ENCODE measurements at places on chromosomes 4 and X.

DNA sequence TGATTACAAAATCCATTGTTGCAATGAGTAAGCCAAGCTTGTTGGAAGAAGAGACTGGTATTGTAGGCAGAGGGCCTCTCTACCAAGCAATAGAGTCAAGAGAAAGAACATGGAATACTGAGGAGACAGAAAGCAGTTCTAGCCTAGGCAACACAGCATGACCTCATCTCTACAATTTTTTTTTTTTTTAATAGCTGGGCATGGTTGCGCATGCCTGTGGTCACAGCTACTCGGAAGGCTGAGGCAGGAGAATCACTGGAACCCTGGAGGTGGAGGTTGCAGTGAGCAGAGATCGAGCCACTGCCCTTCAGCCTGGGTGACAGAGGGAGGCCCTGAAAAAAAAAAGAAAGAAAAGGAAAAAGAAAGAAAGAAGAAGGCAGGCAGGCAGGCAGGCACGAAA is 11.7 kb upstream of the ZBTB33 start:
- no peak for DNase-seq

- DNase-seq, result no peak
Observed at GRCh38 chrX:118536687-118537461, 41.3 kb downstream of the DOCK11 start.

GRCh38 chrX:19840899-19841648 is 46.3 kb downstream of the SH3KBP1 start:
- DNase-seq, result no peak

DNA sequence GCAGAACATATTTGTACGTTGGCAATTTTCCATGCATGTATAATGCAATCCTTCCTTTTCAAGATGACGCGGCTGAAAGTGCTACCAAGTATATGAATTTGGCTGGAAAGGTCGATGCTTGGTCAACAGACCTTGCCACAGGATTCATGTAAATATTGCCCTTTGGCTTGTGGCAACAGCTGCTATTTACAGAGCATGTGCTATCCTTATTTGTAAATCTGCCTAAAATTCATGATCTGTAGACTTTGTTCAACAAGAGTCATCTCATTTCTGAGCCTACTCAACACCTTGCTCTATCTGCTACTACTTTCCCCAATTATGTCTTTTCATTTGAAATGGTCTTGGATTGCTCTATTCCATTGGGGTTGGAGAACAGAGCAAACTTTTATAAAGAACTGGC is 1.9 kb upstream of the SMARCA1 start:
- DNase-seq, result no peak

- DNase-seq, result no peak
Observed at GRCh38 chr4:150150629-150151062, 72.4 kb downstream of the DCLK2 start.

GRCh38 chrX:12648995-12649394 is 142.2 kb upstream of the PRPS2 start:
- no peak for DNase-seq

- peak; percentile 66 for DNase-seq
Observed at GRCh38 chrX:132017431-132018185, 5.5 kb upstream of the STK26 start.

- DNase-seq, result no peak
Observed at GRCh38 chrX:9390693-9391368, 74.0 kb upstream of the TBL1X start.

DNA sequence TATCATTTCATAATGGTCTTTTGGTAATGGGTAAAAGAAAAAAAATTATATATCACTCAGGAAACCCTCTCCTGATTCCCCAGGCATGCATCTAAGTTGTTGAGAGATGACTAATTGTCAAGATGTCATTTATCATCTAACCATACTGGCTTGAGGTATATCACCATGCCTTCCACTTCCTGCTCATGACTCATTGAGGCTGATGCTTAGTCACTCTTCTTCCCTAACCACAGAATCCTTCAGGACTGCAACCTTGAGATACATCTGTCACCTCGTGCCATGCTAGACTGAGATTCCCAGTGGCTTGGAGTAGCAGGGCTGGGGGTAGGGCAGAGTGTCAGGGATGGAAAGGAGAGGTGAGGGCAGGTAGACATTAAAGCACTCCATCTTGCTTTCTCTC is 782.5 kb upstream of the INTU start:
- DNase-seq, result no peak

DNA sequence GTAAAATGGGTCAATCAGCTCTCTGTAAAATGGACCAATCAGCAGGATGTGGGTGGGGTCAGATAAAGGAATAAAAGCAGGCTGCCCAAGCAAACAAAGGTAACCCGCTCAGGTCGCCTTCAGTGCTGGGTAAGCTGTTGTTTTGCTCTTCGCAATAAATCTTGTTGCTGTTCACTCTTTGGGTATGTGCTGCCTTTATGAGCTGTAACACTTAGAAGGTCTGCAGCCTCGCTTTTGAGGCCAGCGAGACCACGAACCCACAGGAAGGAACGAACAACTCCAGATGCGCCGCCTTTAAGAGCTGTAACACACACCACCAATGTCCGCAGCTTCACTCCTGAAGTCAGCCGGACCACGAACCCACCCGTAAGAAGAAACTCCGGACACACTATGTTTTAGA is 11.5 kb upstream of the CAMK2D start:
- DNase-seq, result peak; percentile 76

DNA sequence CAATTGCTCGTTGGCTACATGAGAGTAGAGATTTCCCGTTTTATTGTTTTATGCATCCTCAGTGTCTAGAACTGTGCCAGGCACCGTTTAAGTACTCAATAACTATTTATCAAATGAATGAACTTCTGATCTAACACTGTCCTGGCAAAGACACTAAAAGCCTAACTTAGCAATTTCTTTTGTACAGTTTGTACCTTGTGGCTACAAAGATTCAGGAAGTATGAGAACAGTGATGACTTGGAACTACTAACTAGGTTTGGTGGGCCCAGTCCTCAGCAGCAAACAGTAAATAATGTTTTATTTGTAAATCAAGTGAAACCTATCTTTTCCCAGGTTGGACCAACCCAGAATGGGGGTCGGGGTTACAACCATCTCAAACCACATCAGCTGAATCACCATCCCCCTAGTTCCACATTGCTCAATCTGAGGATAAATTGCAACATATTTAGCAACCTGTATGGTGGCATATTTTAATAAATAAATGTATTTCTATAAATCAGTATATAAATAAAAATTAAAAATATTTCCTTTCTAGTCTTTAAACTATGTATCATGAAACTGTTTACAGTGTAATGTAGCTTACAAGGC is 12.3 kb upstream of the SCRG1 start:
- no peak for DNase-seq

- no peak for DNase-seq
Observed at GRCh38 chrX:39497702-39498265, 600.0 kb downstream of the BCOR start.

- DNase-seq, result no peak
Observed at GRCh38 chrX:76202471-76202870, 29.6 kb downstream of the PBDC1 start.

DNA sequence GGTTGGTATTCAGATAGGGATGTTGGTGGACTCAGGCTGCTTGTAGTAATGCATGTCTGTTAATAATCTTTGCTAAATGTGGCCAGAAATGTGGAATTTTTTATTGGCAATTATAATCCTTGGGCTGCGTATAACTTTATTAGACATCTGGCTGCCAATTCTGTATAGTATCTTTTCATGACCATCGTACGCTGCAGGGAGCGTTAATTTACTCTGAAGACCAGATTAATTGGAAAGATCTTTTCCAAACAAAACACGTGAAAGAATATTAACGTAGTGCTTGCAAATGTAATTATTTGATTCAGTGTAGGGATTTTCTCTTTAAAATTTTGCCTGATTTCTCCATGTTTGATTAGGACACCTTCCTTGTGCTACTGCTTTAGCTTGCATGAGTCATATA is 38.8 kb upstream of the FTHL17 start:
- DNase-seq, result no peak

- no peak for DNase-seq
Observed at GRCh38 chr4:5693871-5694270, 14.5 kb downstream of the EVC2 start.

DNA sequence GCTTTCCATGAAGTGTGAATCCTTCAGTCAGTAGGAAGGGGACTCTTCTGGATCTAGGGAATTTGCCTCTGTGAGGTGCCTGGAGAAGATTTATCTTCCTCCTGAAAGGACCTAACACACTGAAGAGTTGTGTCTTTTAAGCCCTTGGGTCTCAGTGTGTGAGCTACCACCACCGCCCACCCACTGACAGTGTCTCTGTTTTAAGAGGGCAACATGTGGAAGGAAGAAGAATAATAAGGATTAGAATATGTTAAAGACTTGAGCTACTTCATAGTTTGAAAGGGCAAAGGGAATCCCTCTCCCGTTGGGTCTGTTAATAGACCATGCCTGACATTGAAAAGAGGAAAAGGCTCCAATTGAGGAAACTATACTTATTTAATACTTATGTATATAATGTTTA is 64.3 kb upstream of the TLR2 start:
- DNase-seq, result no peak

DNA sequence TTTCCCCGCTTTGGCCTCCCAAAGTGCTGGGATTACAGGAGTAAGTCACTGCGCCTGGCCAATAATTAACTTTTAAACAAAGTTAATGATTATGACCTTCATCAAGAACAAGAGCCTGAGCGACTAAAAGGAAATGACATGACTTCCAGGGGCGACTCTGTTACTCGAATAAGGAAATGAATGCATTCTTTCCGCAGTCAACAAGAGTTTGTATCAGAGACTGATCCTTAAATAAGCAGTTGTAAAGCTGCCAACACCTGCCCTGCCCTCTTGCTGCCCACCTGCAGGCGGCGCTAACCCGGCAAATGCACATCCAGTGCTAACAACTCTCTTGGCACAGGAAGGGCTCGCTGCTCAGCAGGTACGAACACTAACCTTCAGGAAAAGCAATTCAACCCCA is 27.3 kb downstream of the WDR1 start:
- DNase-seq, result no peak

GRCh38 chrX:101430457-101431078 is 22.5 kb downstream of the HNRNPH2 start:
- DNase-seq, result no peak

- no peak for DNase-seq
Observed at GRCh38 chr4:2251795-2252529, 9.9 kb downstream of the MXD4 start.

- DNase-seq, result no peak
Observed at GRCh38 chr4:17597517-17597916, 16.9 kb upstream of the MED28 start.

- no peak for DNase-seq
Observed at GRCh38 chrX:70176938-70177533, at the start of gene DGAT2L6. Gene DGAT2L6 (plus strand): TSS chrX:70177483. CDS start chrX:70177583, 100 bp downstream.

GRCh38 chr4:130760246-130760645 is 1664.3 kb downstream of the C4orf33 start:
- DNase-seq, result no peak

DNA sequence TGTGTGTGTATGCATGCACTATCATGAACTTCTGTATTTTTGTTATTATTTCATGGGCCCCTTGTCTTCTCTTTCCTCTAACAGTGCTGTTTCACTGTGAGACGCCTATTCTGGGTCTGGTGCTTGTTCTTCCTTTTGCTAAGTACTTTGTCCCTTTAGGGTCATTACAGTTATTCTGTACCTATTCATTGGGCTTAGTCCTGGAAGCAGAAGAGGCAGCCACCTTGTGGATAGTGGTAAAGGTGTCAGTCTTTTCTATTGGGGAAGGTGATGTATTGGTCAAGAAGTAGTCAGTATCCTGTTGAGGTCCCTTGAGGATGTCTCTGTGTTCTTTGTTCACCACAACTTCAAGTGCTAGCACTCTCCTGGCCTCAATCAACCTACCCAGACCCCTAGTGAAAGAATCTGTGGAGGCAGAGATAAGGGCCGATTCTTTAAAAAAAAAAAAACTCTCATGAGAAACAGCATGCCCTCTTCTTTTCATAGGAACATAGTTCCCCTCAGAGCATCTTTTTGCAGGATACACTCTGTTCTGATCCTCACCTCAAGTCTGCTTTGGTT is 593.8 kb downstream of the SPRY1 start:
- DNase-seq, result no peak

DNA sequence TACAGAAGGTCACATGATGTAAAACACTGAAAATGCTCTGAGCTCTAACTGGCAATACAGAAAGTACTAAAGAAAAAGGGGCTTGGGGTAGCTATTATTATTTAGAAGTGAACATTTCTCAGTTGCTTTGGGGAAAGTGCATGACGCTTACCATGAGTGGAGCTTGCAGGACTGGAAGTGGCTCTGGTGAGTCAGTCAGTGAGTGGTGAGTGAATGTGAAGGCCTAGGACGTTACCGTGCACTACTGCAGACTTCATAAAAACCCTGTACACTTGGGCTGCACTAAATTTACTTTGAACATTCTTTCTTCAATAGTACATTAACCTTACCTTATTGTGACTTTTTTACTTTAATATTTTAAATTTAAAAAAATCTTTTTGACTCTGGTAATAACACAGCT is 89.3 kb upstream of the ENPP6 start:
- no peak for DNase-seq

DNA sequence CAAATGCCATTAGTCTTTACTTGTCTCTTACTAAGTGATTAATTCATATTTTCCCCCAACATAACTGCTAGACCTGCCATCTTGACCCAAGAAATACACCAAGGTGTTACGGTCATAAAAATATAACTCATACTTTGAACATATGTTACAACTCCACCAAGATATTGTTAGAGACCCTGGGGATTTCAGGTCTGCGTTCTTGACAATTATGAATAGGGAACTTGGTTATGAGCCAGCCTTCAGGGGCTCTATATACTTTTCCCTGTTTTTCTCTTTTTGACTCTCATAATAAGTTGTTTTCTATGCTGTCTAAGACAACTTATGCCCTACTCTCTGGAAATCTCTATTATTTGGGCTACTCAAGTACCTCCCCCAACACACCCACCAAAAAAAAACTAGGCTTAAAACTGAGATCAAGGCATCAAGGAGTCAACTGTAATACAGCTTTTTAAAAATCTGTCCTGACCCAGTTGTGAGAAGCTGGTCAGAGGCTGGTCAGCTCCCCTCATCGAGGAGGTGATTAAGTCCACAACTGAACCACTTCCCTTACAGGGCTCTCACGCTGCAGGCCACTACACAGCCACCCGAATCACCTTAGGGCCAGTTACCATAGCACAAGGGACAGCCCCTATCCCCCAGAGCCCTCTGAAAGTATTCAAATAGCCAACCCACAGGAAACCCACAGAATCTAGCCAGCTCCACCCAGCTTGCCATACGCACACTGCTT is 10.5 kb upstream of the TLR3 start:
- no peak for DNase-seq

- no peak for DNase-seq
Observed at GRCh38 chr4:85486425-85487086, 11.6 kb downstream of the ARHGAP24 start.

DNA sequence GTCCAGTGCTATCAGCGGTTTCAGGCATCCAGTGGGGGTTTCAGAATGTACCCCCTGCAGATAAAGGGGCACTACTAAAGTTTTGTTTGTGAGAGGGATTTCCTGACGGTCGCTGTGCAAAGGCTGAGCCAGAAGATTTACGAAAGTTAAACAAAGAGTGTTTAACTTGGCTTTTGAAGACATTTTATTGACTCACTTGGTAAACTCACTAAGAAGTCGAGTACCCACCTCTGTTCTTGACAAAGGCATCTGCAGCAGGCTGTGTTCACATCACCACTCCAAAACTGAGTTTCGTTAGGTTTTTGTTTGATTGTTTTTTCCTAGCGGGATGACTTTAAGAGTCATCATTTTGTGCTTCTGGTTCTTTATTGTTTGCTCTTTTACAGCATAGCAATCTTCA is 143.9 kb upstream of the TBL1X start:
- no peak for DNase-seq

GRCh38 chr4:113645771-113646441 is 115.6 kb downstream of the CAMK2D start:
- DNase-seq, result no peak

- DNase-seq, result no peak
Observed at GRCh38 chr4:40991908-40992307, 222.4 kb downstream of the APBB2 start.
